ENCODE measurements at places on chromosomes 1 and 21. TPM values are rescaled to one million over a fixed set of nuclear protein-coding genes. Genes with fewer than 3 reads are reported as not detected.

Gene ZDHHC18
- total RNA-seq, result 29.1 TPM

- peaks cover 42% of the 10 kb centered on the region for H3K4me1 ChIP-seq
- peak overlapping the region; percentile 64 for H3K27ac ChIP-seq
- peaks cover 8% of the 10 kb centered on the region for H3K36me3 ChIP-seq
- H3K27me3 ChIP-seq, result no peaks in the 10 kb centered on the region
Observed at GRCh38 chr1:1304331-1305299, 3.1 kb downstream of the ACAP3 start.

GRCh38 chr1:165296205-165296604 lies 60.3 kb downstream of the LMX1A start:
- no peak overlapping the region for H3K27ac ChIP-seq
- H3K4me1 ChIP-seq, result no peaks in the 10 kb centered on the region
- no peak for DNase-seq
- H3K4me3 ChIP-seq, result no peak overlapping the region
- H3K27me3 ChIP-seq, result peaks cover 8% of the 10 kb centered on the region
- H3K36me3 ChIP-seq, result no peaks in the 10 kb centered on the region

Gene SH3D21
- 8.5 TPM for total RNA-seq
